Endothelial cell (in vitro differentiated cells): ENCODE measurements at places on chromosomes 16 and 17. TPM values are rescaled to one million over a fixed set of nuclear protein-coding genes. Genes with fewer than 3 reads are reported as not detected.

DNA sequence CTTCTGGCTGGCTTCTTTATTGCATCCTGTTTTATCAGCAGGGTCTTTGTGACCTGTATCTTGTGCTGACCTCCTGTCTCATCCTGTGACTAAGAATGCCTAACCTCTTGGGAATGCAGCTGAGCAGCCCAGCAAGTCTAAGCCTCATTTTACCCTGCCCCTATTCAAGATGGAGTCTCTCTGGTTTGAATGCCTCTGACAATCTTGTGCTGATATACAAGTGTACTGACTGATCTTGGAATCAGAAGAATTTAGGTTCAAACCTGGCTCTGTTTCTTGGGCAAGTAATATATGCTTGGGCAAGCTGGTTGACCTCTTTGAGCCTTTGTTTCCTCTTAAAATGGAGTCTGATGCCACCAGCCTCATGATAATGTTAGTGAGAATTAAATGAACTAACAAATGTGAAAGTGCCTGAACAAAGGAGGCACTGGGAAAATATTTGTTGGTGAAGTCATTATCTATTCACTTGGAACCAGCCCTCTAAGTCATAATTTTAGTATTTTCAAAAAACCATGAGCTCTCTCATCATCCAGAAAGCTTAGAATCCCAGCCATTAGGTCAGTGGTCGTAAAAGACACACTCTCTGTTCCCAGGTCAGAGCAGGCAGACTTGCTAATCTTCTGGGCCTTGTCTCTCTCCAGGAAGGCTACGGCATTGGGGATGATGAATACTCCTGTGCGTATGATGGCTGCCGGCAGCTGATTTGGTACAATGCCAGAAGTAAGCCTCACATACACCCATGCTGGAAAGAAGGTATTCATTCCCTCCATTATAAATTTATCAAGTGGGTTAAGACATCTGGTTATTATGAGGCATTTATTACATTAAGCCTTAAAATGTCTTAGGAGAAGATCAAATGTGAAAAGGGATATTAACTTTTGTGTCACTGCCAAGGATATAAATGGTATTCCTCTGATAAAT is 18.1 kb upstream of the ARL2BP start:
- no peak for DNase-seq

- DNase-seq = no peak
Measured at GRCh38 chr17:67105213-67105612, 60.9 kb downstream of the CACNG1 start.

GRCh38 chr16:75928295-75928694 is 202.0 kb upstream of the CPHXL start:
- no peak for DNase-seq

- DNase-seq = no peak
Measured at GRCh38 chr17:77708936-77709335, 249.6 kb upstream of the TNRC6C start.

GRCh38 chr16:87135246-87136030 is 181.8 kb downstream of the C16orf95 start:
- no peak for DNase-seq

GRCh38 chr16:4746215-4746614 is 11.9 kb downstream of the DNAAF8 start:
- no peak for DNase-seq

DNA sequence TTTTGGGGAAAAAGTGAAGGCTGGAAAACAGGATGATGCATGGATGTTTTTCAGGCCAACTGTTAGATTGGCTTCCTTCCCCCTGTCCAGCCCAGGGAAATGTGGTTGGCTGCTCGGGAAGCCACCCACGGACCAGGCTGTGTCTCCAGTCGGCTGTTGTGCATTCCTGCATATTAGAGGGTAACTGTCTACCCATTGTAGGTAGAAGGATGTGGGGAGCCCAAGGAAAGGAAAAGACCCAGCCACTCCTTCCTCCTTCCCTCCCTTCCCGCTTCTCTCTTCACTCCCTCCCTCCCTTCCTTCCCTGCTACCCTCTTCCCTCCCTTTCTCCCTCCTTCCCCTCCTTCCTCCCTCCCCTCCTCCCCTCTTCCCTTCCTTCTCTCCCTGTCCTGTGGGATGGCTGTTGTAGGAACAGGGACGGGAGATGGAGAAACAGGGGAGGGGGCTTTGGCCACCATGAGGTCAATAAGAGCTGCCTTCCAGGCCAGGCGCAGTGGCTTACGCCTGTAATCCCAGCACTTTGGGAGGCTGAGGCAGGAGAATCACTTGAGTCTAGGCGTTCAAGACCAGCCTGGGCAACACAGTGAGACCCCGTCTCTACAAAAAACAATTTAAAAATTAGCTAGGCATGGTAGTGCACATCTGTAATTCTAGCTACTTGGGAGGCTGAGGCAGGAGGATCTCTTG is 16.9 kb downstream of the SYT17 start:
- no peak for DNase-seq

DNA sequence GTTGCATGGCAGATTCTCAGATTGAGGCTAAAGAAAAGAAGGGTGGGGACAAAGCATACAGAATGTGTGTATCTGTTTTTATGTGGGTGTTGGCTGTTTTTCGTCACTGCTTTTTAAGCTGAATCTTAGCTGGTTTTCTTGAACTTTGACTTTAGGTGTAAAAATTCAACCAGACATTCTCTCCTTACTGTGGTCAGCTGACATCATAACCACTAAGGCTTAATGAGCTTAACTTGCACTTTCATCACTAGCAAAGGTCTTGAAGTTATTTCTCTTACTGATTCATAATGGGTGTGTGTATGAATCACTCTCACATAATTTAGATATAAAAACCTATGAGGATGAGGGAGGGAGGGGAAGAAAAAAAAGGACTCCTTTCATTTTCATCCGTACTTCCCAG is 4.0 kb upstream of the CDC6 start:
- DNase-seq = no peak

GRCh38 chr17:1693339-1693738 is 8.7 kb upstream of the PRPF8 start:
- DNase-seq = no peak

DNA sequence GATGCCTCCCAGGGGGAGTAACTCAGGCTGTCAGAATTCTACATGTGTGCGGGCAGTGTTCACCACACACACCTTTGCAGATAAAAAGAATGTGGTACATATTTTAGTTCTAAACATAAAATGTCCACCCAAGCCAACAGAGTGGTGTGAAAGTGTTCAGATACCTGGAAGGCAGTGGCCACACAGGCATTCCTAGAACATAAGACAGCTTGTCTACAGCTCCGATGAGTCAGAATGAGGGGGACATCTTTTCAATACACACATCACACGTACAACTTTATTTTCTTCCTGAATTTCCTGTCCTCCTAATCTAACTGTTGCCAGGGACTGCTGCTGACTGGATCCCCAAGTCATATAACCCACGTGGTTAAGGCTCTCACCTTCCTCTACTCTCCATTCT is 142.3 kb downstream of the ZFHX3 start:
- DNase-seq = no peak

GRCh38 chr17:30344283-30345088 is 10.6 kb upstream of the TMIGD1 start:
- peak; percentile 27 for DNase-seq

Gene TPSD1
- not detected for total RNA-seq

Gene OSGIN1
- total RNA-seq = 0.31 TPM

Gene ACAP1
- total RNA-seq = 5.5 TPM

Gene SDK2
- 2.4 TPM for total RNA-seq

Gene CNTD1
- 0.59 TPM for total RNA-seq

Gene CX3CL1
- total RNA-seq = 9.2 TPM

Gene CMTM1
- total RNA-seq = 8.3 TPM

Gene MRPL12
- 58.5 TPM for total RNA-seq

Gene ITGAD
- total RNA-seq = not detected
